ENCODE measurements at places on chromosomes 16 and 17.

DNA sequence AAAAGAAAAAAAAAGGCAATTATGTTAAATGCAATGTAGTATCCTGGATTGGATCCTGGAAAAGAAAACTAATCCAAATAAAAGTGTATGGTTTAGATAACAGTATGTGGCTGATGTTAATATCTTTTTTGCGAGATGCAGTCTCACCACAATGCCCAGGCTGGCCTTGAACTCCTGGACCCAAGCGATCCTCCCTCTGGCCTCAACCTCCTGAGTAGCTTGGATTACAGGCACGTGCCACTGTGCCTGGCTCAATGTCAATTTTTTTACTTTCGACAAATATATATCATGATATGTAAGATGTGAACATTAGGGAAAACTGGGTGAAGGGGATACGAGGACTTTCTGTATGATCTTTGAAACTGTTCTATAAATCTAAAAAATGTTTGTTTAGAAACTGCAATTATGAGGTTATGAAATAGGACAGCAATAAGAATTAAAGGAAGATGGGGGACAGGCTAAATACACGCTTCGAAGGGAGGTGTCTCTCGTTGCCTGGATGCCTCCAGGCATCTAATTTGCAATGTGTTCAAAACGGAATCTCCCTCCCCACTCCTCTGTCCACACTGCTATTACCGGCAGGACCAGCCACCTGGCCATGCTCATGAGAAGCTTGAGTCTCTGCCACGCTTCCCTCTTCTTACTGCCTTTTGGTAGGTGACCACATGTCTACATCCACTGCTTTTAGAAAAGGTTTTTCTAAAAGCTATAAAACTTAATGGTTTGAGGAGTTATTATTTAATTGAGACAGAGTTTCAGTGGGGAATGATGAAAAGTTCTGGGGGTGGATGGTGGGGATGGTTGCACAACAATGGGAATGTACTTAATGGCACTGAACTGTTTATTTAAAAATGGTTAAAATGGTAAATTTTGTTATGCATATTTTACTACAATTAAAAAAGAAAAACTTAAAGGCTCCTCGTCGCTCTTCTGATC lies 15.2 kb downstream of the UBE2O start:
- DNase-seq = no peak

DNA sequence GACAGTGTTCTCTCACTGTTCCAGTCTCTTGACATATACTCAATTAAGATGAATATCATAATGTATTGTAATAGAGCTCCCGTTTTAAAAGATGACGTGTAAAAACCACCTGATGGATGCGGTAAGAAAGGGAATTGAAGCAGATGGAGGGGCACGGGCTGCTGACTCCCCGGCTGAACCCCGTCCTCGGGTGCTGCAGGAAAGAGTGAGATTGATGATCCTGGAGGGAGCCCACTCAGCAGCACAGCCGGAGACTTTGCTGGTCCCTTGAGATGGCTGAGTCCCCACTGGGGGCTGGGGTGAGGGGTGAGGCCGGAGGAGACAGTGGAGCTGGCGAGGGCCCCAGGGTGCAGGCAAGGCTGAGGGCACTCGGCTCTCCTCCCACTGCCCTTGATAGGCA lies 217.4 kb downstream of the RPTOR start:
- no peak for DNase-seq

GRCh38 chr17:57984261-57984890 lies 3.7 kb downstream of the VEZF1 start:
- peak; percentile 65 for DNase-seq

- peak; percentile 20 for DNase-seq
Observed at GRCh38 chr17:75124041-75124818, 7.3 kb downstream of the NT5C start.

DNA sequence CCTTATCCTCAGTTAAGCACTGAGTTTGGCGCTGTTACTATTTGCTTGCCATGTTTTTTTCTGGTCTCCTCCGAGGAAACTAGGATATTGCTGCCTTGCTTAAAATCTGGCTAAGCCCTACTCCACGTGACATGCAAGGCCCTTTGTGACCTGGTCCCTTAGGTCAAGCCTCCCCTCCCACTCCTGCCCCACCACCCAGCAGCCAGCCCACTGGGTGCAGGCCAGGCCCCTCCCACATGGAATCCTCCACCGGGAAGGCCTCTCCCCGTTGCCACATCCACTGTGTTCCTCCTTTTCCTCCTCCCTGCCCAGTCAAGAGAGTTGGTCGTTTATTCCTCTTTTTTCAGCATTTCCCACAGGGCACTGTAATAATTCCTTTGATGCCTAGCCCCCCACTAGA lies 16.2 kb downstream of the PSMD3 start:
- DNase-seq = no peak

GRCh38 chr16:71923941-71924690 lies 28.8 kb downstream of the IST1 start:
- DNase-seq = peak; percentile 45

DNA sequence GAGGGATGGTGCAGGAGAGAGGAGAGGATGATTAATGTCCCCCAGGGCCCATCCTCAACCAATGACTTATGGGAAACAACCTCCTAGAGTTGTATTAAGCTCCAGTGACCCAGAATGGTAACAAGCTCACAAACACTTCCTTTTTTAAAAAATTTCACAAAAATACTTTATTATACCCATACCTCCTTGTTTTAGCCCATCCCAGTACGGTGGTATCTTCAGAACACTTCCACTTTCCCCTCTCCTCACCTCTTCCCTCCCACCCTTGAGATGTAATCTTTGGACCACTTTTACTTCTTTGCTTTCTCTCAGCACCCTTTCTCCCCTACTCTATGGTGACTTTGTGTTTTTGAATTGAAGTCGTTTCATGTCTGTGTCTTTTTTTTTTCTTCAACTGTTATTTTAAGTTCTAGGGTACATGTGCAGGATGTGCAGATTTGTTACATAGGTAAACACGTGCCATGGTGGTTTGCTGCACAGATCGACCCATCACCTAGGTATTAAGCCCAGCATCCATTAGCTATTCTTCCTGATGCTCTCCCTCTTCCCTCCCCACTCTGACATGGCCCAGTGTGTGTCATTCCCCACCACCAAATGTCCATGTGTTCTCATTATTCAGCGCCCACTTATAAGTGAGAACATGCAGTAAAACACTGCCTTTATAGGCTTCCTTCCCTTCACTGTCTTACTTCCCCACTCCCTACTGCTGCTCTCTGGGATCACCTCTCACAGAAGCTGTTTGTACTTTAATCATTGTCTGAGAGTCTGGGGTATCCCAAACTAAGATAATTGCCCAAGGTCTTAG lies 124.5 kb downstream of the PRKCB start:
- no peak for DNase-seq

- peak; percentile 5 for DNase-seq
Observed at GRCh38 chr16:78703936-78704335, 604.5 kb downstream of the WWOX start.

GRCh38 chr16:55418586-55418985 lies 60.4 kb upstream of the MMP2 start:
- peak; percentile 3 for DNase-seq

GRCh38 chr17:9414471-9414870 lies 161.1 kb downstream of the STX8 start:
- no peak for DNase-seq

DNA sequence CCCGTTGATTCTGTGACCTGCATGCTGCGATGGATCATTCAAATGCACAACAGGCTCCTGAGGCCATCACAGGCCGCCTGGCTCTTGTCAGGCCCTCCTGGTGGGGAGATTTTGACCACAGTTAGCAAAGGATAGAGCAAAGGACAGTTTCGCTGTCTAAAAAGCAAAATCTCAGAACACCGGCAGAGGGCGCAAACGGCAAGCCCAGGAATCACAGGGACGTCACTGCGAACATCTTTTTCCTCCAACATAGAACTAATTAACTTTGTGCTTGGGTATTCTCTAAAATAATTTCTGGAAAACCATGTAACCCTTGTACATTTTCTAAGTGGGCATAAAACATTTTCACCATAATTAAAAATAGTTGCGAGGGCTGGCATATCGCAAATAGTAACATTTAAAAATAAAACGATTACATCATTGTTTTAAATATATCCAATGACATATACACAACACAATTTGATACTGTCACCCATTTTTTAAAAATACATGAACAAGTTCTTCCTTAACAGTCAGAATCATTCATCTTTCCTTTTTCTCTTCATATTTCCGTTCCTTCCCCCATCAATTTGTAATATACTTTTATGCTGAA lies 19.7 kb upstream of the SLC47A1 start:
- peak; percentile 59 for DNase-seq

DNA sequence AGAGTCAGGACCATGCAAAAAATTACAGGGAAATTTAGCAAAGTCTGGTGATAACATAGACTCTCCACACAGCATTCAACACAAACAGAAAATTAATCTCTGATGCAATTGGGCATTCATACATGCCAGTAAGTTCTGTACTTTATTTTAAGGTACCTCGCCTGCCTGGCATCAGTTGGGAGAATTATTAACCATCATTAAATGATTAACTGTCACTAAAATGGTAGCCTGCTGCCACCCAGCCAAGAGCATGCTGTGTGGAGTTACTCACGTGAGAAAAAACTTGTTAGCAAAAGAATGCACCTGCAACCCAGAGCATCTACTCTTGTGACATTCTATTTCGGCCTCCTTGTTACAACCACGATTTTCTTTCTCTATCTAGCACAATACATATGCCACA lies 117.2 kb downstream of the GRIN2A start:
- no peak for DNase-seq

GRCh38 chr17:57600074-57600473 lies 145.0 kb downstream of the CCDC182 start:
- DNase-seq = no peak

DNA sequence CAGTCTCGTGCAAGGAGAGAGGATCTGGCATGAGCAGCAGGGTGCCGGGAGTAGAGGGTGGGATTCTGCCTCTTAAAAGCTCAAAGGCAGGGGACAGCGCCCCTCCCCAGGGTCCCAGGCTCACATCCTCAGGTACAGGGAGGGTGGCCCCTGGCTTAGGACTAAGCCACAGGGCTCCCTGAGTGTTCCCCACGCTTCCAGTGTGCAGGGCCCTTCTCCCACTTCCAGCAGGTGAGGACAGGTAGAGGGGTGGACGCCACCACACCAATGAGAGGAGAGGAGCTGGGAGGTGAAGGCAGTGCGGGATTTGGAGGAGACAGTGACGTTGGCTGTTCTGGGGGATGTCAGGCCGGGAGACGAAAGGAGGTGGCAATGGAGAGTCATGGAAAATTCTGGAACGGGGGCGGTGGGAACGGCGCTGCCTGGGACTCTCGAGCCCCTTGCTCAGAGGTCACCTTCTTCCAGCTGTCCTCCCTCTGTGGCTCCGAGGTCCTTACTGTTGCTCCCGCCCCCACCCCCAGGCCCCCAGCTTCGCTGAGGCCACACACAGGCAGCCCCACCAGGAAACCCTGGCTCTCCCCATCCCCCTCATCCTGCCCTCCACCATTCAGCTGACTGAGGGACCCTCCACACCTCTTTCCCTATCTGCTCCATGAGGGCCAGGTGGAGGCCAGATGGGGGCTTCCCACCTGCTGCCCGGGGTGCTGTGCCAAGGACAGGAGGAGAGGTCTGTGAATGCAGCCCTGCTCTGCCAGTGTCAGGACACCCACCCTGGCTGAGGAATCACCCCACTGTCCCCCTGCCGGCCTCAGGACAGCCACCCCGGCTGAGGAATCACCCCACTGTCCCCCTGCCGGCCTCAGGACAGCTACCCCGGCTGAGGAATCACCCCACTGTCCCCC lies 57.7 kb upstream of the ACSF3 start:
- no peak for DNase-seq

GRCh38 chr16:57749101-57749692 lies 13.6 kb downstream of the KATNB1 start:
- DNase-seq = no peak

GRCh38 chr17:4206962-4207361 lies 56.8 kb downstream of the ANKFY1 start:
- DNase-seq = no peak

DNA sequence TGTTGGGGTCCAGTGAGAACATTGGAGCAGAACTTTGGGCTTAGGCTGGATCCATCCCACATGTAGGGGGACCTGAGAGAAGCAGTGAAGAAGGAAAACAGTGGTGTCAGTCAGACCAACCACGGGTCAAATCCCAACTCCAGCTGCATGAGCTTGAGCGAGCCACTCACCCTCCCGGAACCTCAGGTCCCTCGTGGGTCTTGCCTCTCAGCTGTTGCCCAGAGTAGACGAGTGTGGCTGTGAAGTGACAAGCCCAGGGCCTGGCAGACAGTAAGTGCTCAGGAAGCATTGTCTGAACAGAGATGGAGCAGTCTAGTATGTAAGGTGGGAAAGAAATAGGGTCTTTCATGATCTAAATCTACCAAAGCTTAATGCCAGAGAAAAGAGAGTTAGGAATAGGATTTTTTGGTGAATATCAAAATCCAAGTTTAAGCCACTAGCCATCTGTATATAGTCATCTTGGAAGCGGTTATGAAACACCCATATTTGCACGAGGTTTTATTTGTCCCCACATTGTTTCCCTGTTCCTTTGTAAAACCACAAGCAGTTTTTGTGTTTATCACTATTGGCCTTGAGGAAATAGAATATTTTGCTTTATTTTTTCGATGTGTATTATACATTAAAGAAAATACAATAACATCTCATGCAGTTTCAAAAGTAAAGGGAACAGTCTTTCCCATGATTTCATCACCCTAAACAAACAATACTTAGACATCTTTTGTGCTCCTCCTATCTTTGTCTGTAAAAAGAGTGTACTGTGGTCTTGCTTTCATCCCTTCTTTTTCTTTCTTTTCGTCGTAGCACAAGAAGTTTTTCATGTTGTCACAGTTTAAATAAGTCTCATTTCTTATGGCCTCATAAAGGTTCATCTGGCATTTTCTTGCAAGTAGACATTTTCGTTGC lies 112.0 kb downstream of the CLEC16A start:
- DNase-seq = peak; percentile 47

GRCh38 chr16:22624800-22625533 lies 114.3 kb downstream of the NPIPB5 start:
- DNase-seq = no peak

GRCh38 chr17:47956791-47957590 lies 692 bp downstream of the PRR15L start:
- DNase-seq = no peak

DNA sequence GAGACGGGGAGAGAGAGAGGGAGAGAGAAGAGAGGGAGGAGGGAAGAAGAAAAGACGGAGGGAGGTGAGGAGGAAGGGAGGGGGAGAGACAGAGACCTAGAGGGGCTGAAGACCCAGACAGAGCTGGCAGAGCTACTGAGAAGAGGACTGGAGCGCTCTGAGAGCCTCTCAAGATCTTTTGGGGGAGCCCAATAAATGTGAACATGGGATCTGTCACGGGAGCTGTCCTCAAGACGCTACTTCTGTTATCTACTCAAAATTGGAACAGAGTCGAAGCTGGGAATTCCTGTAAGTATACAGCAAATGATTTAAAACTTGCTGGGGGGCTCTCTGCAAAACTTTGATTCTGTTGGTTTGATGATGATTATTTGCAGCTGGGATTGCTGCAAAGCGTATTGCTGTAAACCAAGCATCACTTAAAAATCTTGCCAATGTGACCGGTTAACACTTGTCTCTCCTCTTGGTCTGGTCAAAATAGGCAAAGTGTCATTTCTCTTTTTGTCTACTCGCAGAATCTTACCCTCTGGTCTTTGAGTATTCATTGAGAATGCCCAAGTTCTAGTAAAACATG lies 344 bp downstream of the CNTNAP4 start:
- no peak for DNase-seq
